CD4-positive, alpha-beta T cell treated with Interleukin-6 at 100 ng/mL for 8 hours (primary cell): ENCODE measurements at places on chromosomes 5 and 9.
A peak's percentile ranks its signal among the peaks of the same experiment; 100 is the strongest.

DNA sequence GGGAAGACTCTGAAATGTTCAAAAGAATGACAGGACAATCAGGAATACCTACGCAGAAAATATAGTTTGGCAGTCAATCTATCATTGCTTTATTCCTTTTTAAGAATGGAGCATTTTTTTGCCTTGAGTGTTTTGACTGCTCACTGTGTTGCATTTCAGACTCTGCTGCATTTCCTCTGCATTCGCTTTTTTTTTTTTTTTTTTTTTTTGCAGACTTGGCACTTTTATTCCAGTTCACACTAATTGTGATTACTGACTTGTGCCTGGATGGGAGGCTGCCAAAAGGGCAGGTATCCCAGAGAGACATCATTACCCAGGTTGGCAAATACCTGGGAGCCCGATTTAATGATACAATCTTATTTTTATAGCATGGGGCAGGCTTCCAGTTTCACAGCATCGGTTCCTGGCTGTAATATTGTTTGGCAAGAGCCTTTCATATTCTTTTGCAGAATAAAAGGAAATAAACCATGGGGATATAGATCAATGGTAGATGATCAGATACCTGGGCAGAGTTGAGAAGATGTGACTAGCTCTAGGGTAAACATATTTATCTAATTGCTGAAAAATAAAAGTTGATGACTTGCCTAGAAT, 1132.6 kb downstream of the MAT2B start:
- DNase-seq: no peak

DNA sequence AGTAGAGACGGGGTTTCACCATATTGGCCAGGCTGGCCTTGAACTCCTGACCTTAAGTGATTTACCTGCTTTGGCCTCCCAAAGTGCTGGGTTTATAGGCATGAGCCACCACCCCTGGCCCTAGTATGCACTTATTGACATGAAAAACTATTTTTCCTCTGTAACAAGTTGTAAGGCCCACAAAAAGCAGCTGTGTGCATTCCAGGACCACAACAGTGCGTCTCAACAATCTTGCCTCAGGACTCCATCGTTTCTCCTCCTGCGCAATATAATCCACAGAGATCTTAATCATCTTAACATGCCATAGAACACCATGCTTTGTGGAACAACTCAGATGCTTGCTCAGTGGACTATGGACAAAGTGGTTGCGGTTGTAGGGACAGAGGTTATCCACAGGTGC, 10.2 kb downstream of the OR2V1 start:
- DNase-seq: no peak

- no peak for DNase-seq
These were observed 86.4 kb upstream of the MINAR2 start for GRCh38 chr5:129661366-129662035.

GRCh38 chr5:87499478-87500410, 87.0 kb upstream of the CCNH start:
- no peak for DNase-seq

DNA sequence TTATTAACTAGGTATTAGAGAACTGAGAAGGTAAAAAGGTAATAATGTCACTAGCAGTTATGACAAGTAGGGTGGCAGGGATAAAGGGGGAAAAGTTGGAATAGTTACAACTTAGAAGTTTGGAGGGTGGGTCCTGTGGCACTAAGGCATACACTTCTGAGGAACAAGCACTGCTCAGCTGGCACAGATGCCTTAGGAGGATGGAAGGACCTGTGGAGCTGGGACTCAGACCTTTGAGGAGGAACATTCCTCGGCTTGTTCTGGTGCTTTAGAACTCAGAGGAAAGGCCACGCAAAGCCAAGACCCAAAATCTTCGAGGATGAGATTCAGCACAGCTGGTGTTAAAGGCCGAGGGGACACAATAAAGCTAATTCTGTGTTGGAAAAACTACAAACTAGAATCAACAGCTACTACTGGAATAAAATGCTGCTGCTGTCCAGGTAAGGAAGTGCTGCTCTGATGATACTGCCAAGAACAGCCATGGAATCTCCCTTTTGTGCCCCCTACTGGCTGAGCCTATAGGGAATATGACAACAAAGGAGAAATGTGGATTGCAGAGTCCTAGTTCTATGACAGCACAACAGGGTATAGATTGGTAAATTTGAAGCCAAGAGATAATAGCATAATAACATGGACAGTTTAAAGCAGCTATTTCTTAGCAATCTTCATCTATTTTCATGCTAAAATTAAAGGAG, 126.7 kb downstream of the SLC25A46 start:
- no peak for DNase-seq

DNA sequence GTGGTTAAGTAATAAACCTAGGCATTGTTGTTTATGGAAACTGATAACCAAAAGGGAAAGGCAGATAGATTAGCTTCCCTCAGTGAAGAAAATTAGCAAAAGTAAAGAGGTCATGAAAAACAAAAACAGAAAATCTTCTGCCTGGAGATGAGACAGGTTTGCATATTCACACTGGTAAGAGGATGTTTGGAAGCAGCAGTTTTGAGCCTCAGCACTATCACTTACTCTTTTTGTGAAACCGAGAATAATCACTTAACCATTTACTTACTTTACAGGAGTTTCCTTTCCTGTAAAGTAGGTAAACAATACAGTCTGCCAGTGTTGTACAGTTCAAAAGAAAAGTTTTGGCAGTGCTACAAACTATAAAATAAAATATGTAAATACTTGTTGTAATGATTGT, 35.5 kb upstream of the EMB start:
- no peak for DNase-seq

DNA sequence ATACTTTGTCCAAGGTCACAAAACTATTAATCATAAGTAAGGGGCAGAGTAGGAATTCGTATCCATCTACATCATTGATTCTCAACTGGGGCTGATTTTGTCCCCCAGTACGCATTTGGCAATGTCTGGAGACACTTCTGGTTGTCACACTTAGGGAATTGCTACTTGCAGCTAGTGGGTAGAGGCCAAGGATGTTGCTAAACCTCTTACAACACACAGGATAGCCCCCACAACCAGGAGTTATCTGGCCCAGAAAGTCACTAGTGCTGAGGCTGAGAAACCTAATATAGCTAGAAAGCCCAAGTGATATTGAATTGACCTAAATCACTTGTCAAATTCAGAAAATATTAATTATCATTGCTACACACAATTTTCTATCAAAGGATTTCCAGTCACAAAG, 120.4 kb upstream of the ABCA1 start:
- DNase-seq: no peak

GRCh38 chr9:77847059-77847499, 184.5 kb downstream of the GNAQ start:
- no peak for DNase-seq

GRCh38 chr5:163489055-163489744, 16.2 kb upstream of the MAT2B start:
- DNase-seq: no peak

GRCh38 chr5:141779503-141779973, 97.5 kb upstream of the ARAP3 start:
- no peak for DNase-seq

DNA sequence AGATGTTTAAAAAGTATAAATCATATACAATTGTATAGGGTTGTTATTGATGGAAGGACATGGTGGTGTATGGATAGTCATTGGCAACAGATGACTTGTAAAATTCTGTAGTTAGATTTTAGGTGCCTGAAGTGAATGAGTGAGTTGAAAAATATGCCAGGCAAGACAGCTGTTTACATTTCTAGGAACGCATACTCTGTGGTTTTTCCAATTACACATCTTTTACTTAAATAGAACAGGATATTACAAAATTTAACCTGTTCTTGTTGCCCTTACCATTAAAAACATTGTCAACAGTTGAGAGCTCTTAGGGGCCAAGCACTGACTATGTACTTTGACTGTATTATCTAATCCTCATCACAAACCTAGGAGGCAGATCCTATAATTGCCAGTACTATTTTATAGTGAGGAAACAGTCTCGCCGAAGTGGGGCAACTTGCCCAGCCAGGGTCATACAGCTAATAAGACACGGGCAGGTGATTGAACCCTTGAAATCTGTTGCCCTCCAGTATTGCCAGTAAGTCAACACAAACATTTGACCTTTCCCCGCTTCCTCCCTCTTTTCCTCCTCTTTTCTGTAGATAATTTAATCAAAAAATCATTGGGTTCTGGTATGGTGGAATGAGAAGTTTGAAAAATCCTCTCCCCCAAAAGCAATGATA, 88.6 kb downstream of the MACROH2A1 start:
- DNase-seq: no peak

DNA sequence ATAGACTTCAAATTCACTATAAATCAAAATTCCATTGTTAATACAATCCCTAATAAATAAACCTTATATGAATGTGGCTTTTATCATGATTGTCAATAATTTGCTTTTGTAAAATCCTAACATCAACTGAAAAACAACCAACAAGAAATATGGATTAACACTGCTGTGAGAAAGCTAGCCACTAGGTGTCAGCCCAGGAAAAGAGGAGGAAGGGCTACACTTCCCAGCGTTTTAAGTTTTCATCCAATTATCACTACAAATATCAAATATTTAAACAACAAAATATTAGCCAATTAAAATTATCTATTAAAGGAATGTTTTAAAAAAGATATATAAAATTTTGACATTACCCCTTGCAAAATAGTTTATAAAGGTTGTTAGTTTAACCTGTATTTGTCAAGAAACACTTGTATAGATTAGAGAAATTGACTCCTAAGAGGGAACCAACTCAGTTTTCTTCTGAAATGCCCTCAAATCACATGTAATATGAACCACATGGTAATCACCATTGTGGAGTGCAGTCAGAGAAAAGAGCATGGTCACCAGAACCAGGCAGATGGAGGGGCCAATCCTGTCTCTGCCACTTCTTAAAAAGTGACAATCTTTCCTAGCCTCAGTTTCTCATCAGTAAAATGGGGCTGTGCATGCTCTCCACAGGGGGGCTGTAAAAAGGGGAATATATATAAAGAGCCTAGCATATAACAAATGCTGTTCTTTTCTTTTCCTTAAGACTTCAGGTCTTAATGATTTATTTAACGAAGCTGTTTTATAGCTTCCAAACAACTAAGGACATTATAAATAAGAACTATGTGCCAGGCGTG, 188.2 kb downstream of the CRB2 start:
- no peak for DNase-seq

DNA sequence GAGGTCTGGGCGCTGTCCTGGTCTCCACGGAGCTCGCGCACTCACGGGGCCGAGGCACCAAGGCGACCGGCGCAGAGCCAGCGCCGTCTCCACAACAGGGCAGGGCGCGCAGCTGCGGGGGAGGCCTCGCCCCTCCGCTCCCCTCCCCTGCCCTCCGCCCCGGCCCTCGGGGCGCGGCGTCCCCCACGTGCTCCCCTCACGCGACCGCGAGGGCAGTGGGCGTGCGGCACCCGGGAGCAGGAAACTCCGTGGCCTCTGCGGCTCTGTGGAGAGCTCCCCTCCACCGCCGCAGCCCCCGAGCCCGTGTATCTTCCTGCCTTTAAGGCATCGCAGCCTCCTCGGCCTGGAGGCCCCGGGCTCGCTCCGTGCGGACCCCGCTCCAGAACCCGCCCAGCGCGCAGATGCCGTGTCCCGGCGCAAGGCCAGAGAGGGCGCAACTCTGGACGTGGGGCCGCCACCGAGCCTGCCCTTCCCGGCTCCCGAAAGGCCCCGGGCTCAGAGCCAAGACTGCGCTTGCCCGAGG, 708 bp upstream of the TUBB4B start:
- DNase-seq: peak; percentile 59

- DNase-seq: no peak
These were observed 5.8 kb upstream of the PPARGC1B start for GRCh38 chr5:149724130-149724840.

GRCh38 chr5:172164769-172165212, 23.2 kb downstream of the STK10 start:
- DNase-seq: no peak

- peak; percentile 30 for DNase-seq
These were observed 217.1 kb downstream of the PIK3R1 start for GRCh38 chr5:68432682-68433081.

GRCh38 chr5:160047423-160047822, 38.5 kb downstream of the TTC1 start:
- DNase-seq: no peak

DNA sequence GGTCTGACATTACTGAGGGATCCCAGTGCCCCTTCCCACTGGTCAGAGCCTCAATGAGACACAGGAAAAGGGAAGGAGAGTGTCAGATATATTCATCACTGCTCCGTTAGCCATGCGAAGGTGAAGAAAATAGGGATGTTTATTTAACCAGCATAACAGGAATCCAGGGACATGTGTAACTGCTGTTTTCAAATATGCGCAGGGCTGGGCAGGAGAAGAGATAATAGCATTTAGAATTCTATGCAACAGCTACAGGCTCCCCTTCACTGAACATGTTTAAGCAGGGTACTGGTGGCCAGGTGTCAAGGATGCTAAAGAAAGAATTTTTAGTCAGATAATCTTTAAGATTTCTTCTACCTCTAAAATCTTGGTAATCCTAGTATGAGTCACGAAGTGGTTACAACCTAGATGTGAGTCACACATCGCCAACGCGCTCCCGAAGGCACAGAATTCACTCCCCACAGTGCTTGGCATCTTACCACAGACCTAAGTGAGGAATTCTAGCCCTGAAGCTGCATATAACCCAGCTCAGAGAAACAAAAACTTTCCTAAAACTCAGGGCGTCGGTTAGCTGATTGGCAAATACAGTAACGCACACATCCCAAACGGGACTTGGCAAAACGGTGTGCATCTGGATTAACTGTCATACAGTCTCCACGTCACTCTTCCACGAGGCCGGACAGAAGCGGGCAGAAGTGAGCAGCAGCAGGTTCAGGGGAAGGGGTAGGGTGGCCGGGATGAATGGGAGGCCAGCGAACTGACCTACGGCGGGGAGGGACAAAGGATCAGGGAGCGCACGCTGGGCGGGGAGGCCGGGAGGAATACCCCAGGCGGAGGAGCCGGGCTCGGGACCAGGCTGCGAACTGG, 1.1 kb downstream of the CTNNAL1 start:
- peak; percentile 28 for DNase-seq

- no peak for DNase-seq
These were observed 315 bp downstream of the UBQLN1 start for GRCh38 chr9:83707518-83707767.

- no peak for DNase-seq
These were observed 6.9 kb downstream of the TRIM41 start for GRCh38 chr5:181229996-181230395.

DNA sequence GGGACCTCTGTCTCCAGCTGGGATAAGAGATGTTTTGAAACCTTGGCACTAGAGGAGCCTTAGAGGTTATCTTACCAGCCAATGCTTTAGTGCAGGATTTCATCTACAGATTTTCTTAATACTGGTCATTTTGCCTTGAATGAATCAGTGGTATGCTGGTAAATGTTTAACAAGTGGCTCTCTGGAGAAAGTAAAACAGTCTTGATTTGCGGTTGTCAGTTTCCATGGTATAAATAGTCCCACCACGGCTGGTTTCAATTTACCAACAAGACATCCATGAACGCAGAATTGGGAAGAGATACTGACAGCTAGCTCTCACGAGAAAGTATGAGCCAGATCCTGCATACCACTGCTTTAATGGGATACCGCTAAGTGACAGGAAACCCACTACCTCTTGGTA, 56.7 kb upstream of the CXCL14 start:
- DNase-seq: no peak

- no peak for DNase-seq
These were observed 529.1 kb upstream of the SEMA6A start for GRCh38 chr5:117103703-117104102.
